ENCODE measurements at places on chromosomes 11 and 22.
A peak's percentile ranks its signal among the peaks of the same experiment; 100 is the strongest.

- no peak for DNase-seq
Observed at GRCh38 chr11:16780698-16781550, 42.5 kb downstream of the C11orf58 start.

- peak; percentile 19 for DNase-seq
Observed at GRCh38 chr22:43867839-43868635, 5.7 kb upstream of the SULT4A1 start.

DNA sequence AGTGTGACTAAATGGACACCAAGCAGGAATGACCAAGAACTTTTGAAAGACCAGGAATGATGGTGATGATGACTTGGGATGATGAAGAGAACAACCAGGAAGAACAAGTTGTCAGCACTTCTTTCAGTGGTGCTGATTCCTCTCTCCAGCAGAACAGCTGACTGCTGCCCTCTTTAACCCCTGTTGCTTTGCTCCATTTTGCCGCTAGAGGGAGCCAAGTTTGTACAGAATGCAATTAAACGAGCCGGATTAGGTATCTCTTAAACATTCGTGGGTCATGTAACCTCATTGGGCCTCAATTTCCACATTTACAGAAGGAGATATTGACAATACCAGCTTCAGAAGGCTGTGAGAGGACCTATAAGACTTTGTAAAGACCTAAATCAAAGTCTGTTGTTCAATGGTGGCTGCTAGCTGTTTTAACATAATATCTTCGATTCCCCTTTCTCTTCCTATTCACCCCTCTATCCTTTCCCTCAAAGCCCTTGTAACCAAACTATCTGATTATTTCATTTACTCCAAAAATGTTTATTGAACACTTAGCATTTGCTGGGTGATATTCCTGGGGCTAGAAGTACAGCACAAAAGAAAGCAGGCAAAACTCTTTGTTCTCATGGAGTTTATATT is 1.9 kb downstream of the OR4S1 start:
- peak; percentile 37 for DNase-seq

DNA sequence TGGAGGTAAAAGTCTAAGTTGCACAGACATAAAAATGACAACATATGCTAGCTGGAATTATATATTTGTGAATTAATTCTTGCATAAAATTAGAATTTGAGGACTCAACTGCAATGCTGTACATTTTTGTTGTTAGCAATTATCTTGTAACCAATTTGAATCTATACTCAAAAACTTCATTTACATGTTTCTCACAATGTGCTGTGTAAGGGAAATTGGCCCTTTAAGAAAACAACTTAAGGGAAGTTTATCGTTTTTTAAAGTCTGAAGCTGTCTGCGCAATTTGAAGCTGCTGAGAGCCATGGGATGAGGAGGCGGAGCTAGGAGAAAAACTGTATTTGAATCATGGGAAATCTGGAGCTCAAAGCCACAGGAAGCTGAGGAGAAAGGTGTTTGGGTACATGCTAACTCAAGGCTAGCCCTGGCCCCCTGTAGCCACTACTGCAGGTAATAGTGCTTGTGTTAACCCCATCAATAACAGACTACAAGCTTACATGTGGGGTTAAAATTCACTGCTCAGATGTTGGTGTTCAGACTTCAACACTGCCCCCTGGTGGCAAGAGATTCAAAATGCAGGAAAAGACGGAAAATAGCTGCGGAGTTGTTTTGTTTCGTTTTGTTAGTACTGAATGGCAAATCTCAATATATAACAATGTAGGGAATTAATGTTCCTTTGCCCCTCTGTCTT is 126.1 kb downstream of the BRD1 start:
- no peak for DNase-seq

DNA sequence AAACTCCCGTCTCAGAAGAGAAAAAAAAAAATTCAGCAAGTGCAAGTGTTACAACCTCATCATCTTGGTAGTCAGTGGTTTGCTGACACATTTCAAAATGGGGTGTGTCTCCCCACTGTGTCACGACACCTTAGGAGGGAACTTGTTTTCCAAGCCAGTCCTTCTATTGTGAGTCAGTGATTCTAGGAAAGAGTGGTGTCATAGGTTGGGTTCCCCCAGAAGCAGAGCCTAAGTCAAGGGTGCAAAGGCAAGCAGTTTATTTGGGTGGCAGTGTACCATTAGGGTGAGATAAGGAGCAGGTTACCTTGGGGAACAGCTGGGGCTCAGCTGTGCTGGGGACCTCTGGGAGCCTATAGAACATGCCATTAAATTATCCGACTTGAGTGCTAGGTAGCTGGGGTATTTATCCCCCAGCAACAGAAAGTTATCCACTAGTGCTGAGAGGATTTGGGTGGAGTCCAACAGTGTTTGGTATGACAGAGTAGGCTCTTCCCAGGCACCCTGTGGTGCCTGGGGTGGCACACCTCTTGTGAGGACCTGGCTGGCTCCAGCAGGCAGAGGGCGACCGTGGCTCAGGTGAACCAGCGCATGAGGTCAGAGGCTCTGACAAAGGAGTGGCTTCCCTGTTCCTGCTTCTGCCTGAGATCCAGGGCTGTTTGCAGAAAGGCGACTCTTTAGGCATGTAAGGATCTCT is 41.7 kb downstream of the KIAA1671 start:
- DNase-seq, result peak; percentile 31

DNA sequence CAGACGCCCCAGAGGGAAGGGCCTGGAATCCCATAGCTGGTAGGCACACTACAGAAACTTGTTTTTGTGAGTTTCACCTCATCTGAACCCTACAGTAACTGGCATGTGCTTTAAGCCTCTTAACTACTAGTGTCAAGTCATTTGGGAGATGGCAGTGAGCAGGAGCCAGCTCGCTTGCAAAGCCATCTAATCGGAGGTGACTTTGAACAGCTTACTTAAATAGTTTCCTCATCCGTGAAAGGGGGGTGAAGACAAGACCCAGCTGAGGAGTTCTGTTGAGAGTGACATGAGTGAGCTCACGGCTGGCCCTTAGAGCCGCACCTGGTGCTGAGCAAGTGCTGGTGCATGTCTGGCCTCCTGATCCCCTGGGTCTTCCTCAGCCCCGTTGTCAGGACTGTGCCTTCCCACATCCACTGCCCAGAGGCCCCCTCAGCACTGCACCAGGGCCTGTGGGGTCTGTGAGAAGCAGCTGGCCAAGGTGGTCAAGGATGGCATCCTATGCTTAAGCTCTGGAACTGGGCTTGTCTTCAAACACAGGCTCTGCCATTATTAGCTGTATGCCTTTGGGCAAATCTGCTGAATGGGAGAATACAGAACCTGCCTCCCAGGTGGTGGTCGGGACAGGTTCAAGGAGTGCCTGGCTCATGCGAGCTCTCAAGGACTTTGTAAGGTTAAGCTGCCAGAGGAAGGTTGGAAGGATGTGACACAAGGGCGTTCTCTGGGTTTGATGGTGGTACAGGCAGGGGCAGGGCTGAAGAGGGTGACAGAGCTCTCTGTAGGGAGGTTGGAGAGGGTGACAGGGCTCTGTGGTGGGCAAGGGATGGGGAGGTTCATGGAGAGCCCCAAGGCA is 27.3 kb downstream of the INCENP start:
- DNase-seq, result no peak

DNA sequence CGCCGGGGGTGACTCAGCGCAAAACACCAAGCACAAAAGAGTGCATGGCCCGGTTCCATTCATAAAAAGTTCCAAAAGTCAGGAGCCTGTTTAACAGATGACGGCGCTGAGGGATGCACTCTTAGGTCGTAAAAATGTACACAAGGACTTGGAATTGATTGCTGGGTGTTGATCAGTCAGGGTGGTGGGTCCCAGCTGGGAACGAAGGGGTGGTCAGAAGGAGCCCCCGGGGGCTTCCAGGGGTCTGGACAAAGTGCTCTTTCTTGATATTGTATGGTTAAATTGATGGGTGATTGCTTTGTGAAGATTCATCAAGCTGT is 20.7 kb downstream of the IFITM10 start:
- DNase-seq, result no peak

DNA sequence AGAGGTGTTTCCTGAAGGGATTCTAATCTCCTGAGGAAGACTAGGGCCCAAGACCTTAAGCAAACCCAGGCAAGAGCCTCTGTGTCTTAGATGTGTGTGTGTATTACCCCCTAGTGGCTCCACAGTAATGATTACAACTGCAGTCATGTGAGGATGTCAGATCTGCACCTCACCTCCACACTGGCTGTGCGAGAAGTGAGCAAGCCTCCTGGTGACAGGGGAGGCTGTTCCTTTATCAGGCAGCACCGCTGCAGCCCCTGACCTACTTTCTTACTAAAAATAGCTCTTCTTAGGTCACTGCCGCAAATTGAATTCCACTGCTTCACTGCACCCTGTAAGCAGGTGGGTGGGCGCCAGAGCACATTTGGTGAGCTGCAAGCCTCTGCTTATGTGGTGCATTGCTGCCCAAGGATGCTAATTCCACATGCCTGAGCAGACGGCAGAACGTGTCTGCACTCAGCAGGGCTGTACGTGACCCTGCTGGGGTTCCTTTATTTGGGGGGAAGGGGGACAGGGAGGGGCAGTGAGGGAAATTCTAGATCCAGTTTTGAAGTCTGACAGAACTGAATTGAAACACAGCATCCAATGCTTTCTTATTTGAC is 112.4 kb downstream of the KCNC1 start:
- DNase-seq, result no peak

DNA sequence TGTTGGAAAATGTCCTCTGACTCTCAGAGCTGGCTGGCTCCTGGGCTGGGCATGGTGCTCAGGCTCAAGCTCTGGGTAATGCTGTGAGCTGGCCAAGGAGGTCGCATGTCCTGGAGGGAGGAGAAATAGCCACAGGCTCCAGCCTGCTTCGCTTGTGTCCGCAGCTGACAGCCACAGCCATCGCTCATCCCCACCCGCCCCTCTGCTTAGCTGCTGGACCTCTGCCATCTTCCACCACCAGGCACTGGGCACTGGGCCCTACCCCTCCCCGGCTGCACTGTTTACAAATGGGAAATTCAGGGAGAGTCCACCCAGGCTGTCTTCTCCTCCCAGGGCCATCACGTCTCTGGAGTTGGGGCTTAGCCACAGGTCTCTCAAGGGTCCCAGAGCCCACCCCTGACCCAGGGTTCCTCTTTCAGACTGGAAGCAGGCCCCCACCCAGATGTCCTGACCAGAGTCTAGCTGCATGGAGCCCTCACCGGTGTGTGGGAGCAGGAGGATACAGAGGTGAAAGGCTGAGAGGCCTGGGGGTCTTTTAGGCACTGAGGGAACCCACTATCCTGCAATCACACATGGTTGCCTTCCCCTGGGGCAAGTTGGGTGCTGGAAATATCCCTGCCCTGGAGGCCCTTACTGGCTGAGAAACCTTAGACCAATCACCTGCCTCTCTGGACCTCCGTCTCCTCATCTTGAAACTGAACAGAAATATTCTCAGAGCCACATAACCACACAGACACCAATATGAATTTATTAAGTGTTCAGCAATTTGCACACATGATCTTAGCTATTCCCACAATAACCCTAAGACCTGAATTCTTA is 62.7 kb downstream of the CD82 start:
- DNase-seq, result no peak

DNA sequence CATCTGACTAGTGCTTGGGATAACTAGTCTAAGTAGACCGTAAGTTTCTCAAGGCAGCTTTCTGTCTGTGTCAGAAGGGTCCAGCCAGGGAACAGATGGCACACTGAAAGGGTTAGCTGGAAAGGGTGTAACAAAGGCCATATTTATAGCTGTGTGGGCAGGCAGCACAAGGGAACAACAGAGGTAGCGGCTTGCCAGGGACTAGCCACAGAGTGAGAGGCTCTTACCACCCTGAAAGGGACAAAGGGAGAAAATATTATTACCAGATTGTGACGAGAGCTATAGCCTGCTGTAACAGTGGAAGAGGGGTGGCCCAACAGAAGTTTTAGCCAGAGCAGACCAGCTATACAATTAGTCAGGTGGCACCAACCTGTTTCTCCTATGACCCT is 129.4 kb downstream of the CCDC34 start:
- DNase-seq, result peak; percentile 58

DNA sequence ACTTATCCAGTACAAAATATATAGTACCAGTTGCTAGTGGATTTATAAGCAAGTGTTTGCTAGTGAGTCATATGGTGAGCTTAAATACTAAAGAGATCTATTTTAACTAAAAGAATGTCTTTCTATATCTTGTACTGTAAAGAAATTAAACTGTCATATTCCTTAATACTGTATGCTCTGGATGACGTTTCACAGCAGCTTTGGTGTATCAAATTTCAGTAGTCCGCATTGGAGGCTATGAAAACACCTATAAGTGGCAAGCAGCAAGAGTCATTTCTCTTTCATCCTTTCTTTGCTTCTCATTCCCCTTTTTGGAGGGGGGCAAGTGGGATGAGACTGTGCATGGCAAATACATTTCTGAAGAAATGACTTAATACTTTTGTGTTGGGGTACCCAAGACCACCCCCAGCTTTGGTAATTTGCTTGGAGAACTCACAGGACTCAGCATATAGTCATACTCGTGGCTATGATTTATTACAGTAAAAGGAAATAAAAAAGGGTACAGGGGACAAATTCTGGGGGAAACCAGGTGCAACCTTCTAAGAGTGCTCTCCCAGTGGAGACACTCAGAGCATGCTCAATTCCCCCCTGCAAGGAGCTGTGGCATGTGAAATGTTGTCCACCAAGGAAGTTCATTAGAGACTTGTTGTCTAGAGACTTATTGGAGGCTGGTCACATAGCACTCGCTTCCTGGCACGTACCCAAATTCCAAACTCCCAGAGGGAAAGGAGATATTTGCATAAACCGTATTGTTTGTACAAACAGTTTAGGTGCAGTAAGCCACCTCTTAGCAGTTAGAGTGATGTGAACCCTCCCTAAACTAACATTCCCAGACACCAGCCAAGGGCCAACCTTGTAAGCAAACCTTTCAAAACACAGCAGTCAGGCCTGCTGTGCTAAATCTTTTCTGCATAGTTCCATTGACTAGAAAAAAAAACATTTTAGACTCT is 210.8 kb downstream of the PGR start:
- no peak for DNase-seq

- DNase-seq, result no peak
Observed at GRCh38 chr11:130675371-130675821, 227.0 kb downstream of the ADAMTS15 start.

DNA sequence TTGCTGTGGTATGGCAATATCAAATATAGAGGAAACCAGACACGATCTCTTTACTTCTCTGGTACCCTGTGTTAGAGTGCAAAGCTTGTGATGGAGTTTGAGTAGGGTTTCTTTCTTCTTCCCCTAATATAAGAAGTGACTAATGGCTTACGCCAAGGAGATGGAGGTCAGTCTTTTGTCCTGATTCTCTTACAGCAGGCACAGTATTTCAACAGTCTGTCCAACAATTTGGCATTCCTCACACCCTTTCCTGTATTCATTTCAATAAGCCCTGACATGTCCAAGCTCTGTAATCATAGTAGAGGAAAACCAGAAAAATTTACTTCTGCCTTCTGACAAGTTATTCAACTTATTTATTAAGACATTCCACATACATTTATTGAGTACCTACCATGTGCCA is 546.2 kb downstream of the TMEM135 start:
- no peak for DNase-seq

- DNase-seq, result no peak
Observed at GRCh38 chr11:119406005-119406404, 17.0 kb downstream of the THY1 start.
